ENCODE measurements at places on chromosomes 7 and 10. TPM values are rescaled to one million over a fixed set of nuclear protein-coding genes. Genes with fewer than 3 reads are reported as not detected.

The CD36 gene
- total RNA-seq, result 0.47 TPM

The IDE gene
- 21.2 TPM for total RNA-seq

The HOXA5 gene
- total RNA-seq, result 0.70 TPM

The ADRA2A gene
- not detected for total RNA-seq

The CUBN gene
- total RNA-seq, result under 0.01 TPM
